ENCODE measurements at places on chromosomes 13 and 19. TPM values are rescaled to one million over a fixed set of nuclear protein-coding genes. Genes with fewer than 3 reads are reported as not detected.

FCGBP gene
- 120 TPM for total RNA-seq

ZNF560 gene
- total RNA-seq = not detected

DNA sequence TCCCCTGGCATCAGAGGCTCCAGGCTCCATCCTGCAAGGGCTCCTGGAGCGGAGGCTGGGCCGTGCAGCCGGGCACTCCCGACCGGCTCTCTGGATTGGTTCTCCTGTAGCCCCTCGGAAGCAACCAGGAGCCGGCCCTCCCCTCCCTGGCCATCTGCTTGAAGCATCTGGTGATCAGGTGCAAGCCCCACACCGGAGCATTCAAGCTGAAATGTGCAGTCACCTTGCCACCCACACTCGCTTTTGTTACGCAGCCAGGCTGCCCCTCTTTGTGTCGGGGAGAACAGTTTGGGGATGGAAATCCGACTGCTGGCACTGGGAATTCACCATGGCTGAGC is 258.8 kb downstream of the ZNF536 start:
- no peaks in the 10 kb centered on the region for H3K27me3 ChIP-seq
- H3K4me3 ChIP-seq = no peak overlapping the region
- H3K27ac ChIP-seq = no peak overlapping the region
- H3K4me1 ChIP-seq = no peaks in the 10 kb centered on the region

- no peaks in the 10 kb centered on the region for H3K4me1 ChIP-seq
- H3K27ac ChIP-seq = no peak overlapping the region
- no peak overlapping the region for H3K4me3 ChIP-seq
- no peak for DNase-seq
- H3K36me3 ChIP-seq = peaks cover 8% of the 10 kb centered on the region
Measured at GRCh38 chr13:20090349-20090748, 70.5 kb downstream of the GJA3 start.
